BJ (cell line): ENCODE measurements at places on chromosomes 1 and 21.

- DNase-seq = no peak
These were observed 51.3 kb upstream of the CXADR start for GRCh38 chr21:17461582-17461981.

GRCh38 chr1:234216116-234216703, 157.0 kb upstream of the COA6 start:
- DNase-seq = no peak

- no peak for DNase-seq
These were observed 2.7 kb downstream of the PDE9A start for GRCh38 chr21:42655796-42656770.

DNA sequence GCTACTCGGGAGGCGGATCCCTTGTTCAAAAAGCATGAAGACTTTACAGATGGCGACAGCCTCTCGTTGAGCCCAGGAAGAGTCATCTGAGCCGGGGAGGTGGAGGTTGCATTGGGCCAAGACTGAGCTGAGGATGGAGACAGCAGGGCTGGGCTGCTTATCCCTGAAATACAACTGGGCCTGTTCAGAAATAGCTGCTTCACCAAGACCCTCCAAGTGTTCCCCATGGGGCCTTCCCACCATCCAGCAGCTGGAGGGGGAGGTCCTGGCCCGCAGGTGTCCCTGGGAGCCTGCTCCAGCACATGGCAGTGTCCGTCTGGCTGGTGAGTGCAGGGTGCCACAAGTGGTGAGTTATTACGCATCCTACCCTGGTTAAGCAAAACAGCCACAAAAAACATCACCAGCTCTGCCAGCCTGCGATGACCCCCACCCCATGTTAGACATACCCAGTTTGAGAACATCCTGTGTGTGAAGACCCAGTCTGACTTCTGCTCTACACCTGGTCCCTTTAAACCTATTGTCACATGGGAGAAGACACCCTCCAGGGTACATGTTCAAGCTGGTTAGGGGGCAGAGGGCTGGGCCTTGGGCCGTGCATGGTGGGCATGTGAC, 93.1 kb upstream of the TMPRSS2 start:
- DNase-seq = no peak

GRCh38 chr1:228037401-228038386, 30.9 kb downstream of the WNT3A start:
- no peak for DNase-seq

- no peak for DNase-seq
These were observed 10.0 kb upstream of the TNFRSF8 start for GRCh38 chr1:12052997-12053686.
